Epithelial cell of alveolus of lung (primary cell): ENCODE measurements at places on chromosomes 2 and 18. TPM values are rescaled to one million over a fixed set of nuclear protein-coding genes. Genes with fewer than 3 reads are reported as not detected.

Gene SLC8A1
- 1.9 and 5.9 TPM in 2 replicates for total RNA-seq

Gene MOB1A
- total RNA-seq: 84.2 and 90.9 TPM in 2 replicates

Gene UGT1A10
- total RNA-seq: not detected in 2 replicates

Gene EFHD1
- 0.40 and 2.2 TPM in 2 replicates for total RNA-seq

Gene SERPINB10
- not detected in 2 replicates for total RNA-seq

Gene CTAGE1
- total RNA-seq: 0.13 TPM in 1 of 2 replicates, not detected in the other

Gene GPATCH11
- 6.9 and 14.9 TPM in 2 replicates for total RNA-seq

Gene CAPN14
- total RNA-seq: 0.08 TPM in 1 of 2 replicates, not detected in the other

Gene TEKT4
- not detected in 2 replicates for total RNA-seq

Gene ELOA2
- not detected in 2 replicates for total RNA-seq

Gene BCL2
- 0.40 and 0.91 TPM in 2 replicates for total RNA-seq

Gene AMER3
- total RNA-seq: not detected in 2 replicates

Gene AOX1
- total RNA-seq: 9.8 and 23.7 TPM in 2 replicates

Gene MPP4
- total RNA-seq: 4.3 TPM in 1 of 2 replicates, not detected in the other

Gene CXCR1
- total RNA-seq: not detected in 2 replicates

Gene SAG
- not detected in 2 replicates for total RNA-seq

Gene UGGT1
- 26.5 and 63.0 TPM in 2 replicates for total RNA-seq

Gene RMC1
- total RNA-seq: 17.3 and 21.1 TPM in 2 replicates

Gene TGFA
- 0.32 and 2.7 TPM in 2 replicates for total RNA-seq

Gene KIAA2012
- total RNA-seq: not detected in 2 replicates

Gene MAP3K2
- total RNA-seq: 20.2 and 30.6 TPM in 2 replicates

Gene DNAJC5G
- total RNA-seq: not detected in 2 replicates

Gene CD8A
- total RNA-seq: not detected in 2 replicates

Gene SCYGR4
- not detected in 2 replicates for total RNA-seq

Gene C2orf78
- not detected in 2 replicates for total RNA-seq

Gene POTEI
- not detected in 2 replicates for total RNA-seq

Gene C1GALT1C1L
- total RNA-seq: 0.39 TPM in 1 of 2 replicates, not detected in the other

Gene TXNDC9
- total RNA-seq: 45.7 and 60.2 TPM in 2 replicates

Gene CERKL
- not detected in 2 replicates for total RNA-seq

Gene ZNF396
- 0.78 and 1.4 TPM in 2 replicates for total RNA-seq

Gene GALR1
- total RNA-seq: not detected in 2 replicates

Gene GKN1
- not detected in 2 replicates for total RNA-seq

Gene MDH1
- total RNA-seq: 129 and 175 TPM in 2 replicates

Gene TOGARAM2
- 0.13 TPM in 1 of 2 replicates, not detected in the other for total RNA-seq

Gene IGFBP5
- 1,071 and 1,355 TPM in 2 replicates for total RNA-seq

Gene ARHGAP15
- 1.4 and 3.0 TPM in 2 replicates for total RNA-seq

Gene PTH2R
- total RNA-seq: not detected in 2 replicates

Gene CCDC102B
- 12.8 and 18.3 TPM in 2 replicates for total RNA-seq
